ENCODE measurements at places on chromosomes 1 and 21.

DNA sequence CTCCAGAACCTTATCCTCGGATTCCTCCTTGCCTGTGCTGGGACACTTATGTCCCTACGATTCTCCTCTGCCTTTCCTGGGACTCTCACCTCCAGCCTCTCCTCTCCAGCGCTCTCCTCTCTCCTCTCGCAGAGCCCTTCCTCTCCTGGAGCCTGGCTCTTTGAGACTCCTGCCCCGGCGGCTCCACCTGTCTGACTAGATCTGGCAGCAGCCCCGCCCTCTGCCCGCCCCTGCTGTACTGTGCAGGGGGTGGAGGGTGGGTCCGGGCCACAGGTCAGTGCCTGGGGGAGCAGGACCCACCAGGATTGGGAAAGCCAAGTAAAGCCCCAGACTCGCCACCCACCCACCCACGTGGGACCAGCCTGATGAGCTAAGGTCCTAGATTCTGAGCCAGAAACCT, 1.6 kb downstream of the ELOVL1 start:
- DNase-seq, result no peak

- no peak for DNase-seq
Observed at GRCh38 chr1:201307760-201308499, 24.6 kb downstream of the PKP1 start.

- DNase-seq, result no peak
Observed at GRCh38 chr1:204513117-204513716, 3.0 kb upstream of the MDM4 start.

- DNase-seq, result no peak
Observed at GRCh38 chr1:62306065-62306464, 13.2 kb downstream of the KANK4 start.

DNA sequence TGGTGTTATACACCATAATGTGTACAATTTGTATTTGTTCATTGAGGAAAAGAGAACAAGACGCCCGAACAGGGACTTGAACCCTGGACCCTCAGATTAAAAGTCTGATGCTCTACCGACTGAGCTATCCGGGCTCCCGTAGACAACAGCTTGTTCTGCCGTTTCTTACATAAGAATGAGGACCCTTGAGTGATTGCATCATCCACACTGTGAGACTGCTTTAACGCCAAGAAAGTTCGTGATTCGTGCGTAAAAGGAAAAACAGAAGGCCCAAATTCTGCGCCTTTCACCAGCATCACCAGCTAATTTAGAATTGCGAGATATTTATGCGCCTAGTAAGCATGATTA, 9.3 kb upstream of the MDM4 start:
- DNase-seq, result peak; percentile 85

- no peak for DNase-seq
Observed at GRCh38 chr1:150961756-150962155, 12.9 kb downstream of the CERS2 start.
